Stimulated activated CD8-positive, alpha-beta memory T cell treated with anti-CD3 and anti-CD28 coated beads, Interleukin-7, amount 100 ng/mL, for 24 hours (primary cell): ENCODE measurements at places on chromosomes 4 and X.

GRCh38 chrX:51494409-51494808 is 2.0 kb downstream of the NUDT11 start:
- DNase-seq, result no peak

DNA sequence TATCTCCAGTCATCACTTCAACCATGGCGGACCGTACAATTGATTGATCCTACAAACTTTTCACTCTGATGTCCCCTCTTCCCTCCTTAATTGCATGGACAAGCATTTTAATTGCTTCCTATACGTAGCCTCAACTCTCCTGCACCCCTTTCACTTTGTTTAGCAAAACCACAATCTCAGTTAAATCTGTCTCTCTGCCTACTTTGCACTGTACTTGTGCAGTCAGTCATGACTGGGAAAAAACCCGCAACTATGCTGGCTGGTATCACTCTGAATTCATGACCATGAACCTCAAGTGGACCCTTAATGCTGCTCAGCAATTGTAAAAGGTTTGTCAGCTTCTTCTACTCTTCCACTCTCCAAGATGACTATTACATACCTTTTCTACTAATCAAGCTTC is 51.7 kb upstream of the AFF2 start:
- no peak for DNase-seq

DNA sequence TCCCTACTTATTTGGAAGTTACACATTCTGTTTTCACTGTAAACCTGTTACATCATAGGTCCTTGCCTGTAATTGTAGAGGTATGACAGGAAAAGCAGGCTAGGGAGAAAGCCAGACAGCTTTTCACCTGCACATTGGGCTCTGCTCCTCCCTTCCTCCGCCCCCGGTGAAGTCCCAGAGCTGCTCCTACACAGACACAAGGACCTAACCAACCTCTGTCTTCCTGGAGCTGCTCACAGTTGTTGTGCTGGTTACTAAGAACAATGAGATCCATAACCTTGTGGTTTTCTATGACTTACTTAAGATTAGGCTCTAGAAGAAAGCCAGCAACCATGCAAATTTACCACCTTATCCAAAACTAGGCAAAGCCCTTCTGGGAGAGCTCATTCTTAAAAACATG is 40.0 kb downstream of the MOSPD2 start:
- no peak for DNase-seq

GRCh38 chr4:76177709-76178108 is 29.5 kb upstream of the NUP54 start:
- no peak for DNase-seq

GRCh38 chr4:42284030-42284429 is 113.3 kb upstream of the SHISA3 start:
- DNase-seq, result no peak

DNA sequence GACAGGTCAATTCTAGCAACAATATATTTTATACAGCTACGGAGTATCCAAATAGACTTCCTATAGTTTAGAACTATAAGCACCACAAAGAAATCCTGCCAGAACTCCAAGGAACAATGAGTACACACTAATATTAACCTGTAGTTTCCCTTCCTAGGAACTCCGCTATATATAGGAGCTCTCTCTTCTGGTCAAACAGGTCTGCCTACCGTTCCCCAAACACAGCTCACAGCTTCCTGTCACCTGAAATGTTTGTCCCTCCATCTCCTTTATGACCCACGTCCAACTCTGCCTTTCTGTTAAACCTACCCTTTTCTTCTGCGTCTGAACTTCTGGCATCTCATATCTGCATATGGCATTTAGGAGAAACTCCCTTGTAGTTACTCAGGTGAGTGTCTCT is 10.5 kb upstream of the GJB1 start:
- DNase-seq, result no peak

DNA sequence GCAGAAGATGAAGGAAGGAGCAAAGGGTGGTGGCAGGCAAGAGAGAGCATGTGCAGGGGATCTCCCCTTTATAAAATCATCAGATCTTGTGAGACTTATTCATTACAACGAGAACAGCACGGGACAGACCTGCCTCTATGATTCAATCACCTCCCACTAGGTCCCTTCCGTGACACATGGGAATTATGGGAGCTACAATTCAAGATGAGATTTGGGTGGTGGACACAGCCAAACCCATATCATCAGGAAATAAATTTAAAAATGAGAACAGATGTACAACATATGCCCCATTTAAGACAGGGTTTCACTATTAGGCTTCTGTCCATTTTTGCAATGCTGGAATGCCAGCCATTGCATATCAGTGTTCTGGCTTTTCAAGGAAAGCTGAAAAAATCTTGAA is 346.7 kb upstream of the SLIT2 start:
- no peak for DNase-seq

DNA sequence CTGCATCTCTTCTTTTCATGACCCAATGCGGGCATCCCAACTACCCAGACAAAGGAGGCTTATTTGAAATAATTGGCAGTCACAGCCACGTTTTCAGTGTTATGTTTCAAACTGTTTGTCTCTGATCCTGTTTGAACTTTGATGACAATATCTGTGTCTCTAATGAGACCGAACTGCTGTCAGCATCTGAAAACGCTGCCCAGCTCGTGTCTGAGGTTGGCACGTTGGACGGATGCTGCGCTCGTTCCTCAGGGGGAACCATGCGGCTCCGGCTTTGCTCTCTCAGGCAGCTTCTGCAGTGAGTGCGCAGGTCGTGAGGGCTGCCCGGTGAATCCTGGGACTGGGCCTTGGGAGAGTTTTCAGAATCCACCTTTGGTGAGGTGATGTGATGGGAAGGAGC is 58.4 kb upstream of the SORBS2 start:
- no peak for DNase-seq

DNA sequence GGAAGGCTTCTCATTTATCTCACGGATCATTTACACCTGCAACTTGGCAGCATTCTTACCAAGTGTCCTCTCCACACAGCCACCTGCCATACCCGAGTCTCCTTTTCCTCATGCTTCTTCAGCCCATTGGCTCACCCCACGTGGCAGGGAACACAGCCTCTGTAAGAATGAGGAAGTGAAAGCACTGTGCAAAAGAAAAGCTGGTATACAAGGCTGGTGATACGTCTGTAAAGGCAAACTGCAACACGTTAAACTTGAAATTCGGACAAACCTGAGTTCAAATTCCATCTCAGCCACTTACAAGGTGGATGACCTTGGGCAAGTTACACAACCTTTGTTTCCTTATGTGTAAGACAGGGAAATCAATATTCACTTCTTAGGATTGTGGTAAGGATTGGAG is 164.0 kb upstream of the RASGEF1B start:
- no peak for DNase-seq

DNA sequence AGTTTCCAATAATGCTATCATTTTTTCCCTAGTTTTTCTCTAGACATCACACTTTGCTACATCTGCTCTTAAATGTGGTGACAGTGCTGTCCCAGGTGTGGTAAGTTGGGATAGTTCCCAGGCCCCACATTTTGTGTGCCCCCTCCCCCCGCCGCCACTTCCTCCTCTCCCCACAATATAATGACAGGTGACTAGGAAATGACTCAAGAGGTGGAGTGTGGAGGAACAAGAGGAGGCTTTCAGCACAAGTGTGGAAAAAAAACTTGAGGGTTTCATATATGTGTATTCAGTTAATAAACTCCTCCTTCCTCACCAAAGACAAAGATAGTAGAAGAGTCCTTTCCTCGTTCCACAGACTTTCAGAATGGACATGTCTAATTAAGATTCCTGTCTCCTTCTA is 18.3 kb upstream of the IL21 start:
- DNase-seq, result no peak

DNA sequence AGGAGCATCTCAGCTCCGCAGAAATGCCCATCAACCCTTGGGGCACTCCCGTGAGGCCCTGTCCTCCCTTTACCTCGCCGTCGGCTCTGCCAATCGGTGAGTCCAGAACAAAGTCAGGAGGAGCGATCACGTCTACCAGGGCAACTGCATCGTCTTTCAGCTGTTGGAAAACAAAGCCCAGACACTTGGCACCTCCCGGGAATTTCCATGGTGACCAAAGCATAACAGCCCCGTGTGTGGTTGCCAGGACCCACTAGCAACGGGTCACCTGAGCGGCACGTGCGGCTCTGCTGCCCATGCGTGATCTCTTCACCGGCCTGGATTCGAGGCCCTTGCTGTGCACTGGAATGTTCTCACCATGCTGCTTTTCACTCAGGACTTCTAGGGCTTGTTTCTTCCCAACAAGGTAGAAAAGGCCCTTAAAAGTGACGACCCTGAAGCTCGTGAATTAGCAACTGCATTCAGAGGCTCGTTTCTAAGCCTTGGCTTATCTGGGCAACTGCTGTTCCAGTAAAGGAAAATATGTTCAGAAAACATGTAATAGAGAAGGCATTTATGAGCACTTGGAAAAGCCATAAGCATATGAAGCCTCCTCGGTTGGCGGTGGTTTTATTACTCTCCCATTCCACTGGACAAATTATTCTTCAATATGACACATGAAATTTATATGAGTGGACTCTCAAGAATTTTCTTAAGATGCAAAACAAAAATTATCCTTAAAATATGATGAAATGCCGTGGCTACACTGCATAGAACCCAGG is 69.5 kb downstream of the ACOX3 start:
- DNase-seq, result no peak

DNA sequence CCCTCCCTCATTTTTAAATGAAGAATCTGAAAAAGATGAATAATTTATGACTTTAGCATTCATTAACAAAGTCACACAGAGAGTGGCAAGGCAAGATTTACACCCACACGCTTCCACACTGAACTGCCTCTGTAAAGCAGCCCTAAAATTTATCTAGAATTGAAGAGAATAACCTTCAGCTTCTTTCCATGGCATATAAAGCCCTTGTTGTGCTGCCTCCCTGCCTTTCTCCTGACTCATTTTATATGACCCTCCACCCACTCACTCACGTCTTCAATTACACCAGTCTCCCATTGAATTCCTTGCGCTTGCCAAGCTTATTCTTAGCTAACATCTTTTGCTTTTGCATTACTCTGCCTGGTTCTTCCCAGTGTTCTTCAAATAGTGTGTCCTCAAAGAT is 2649.3 kb downstream of the PCDH7 start:
- DNase-seq, result no peak

GRCh38 chrX:71450433-71451106 is 82.3 kb upstream of the OGT start:
- no peak for DNase-seq

DNA sequence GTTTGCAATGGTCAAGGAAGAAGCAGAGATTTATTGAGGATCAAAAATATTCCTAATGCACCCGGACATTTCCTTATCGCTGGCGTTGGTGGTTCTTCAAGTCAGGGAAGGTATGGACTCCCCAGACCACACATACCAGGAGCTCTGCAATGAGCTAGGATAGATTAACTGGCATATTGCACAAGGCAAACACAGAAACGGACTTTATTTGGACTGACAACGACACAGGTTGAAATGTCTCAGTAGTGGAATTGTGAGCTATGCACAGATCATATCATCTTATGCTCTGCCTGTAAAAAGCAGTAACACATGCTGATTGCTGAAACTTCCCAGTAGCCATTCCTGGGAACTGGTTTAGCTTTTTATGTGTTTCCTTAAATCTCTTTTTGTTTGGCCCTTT is 1.7 kb downstream of the TSPAN7 start:
- no peak for DNase-seq

GRCh38 chr4:2756691-2757350 is 685 bp upstream of the TNIP2 start:
- DNase-seq, result no peak

DNA sequence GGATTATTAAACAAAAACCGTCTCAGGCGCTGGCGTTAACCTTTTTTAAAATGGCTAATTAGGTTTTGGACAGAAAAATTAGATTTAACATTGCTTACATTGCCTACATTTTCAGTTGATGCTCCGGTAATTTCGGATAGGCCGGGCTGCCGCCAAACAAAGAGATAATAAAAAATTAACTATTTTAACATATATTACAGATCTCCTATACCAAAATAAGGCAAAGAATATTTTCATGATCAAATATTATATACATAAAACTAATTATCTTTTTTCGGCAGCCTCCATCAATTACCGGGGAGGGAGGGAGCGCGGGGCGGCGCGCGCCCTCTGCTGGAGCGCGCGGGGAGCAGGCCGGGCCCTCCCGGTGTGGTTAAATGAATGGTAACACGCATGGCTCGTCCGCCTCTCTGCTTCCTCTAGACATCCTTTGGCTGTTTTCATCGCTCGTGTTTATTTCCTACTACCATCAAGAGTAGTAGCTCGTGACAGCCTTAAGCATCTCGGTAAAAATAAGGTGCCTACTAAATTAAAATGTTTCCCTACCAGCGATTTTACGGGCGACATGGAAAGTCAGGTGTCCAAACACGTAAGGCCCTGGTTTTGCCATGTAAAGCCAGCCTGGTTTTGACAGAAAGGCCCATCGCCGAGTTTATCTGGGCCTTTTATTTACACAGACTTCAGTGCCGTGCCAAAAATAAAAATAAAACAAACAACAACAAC is 52.4 kb upstream of the TMEM33 start:
- no peak for DNase-seq

GRCh38 chr4:48178931-48179330 is 44.9 kb upstream of the TXK start:
- DNase-seq, result no peak

DNA sequence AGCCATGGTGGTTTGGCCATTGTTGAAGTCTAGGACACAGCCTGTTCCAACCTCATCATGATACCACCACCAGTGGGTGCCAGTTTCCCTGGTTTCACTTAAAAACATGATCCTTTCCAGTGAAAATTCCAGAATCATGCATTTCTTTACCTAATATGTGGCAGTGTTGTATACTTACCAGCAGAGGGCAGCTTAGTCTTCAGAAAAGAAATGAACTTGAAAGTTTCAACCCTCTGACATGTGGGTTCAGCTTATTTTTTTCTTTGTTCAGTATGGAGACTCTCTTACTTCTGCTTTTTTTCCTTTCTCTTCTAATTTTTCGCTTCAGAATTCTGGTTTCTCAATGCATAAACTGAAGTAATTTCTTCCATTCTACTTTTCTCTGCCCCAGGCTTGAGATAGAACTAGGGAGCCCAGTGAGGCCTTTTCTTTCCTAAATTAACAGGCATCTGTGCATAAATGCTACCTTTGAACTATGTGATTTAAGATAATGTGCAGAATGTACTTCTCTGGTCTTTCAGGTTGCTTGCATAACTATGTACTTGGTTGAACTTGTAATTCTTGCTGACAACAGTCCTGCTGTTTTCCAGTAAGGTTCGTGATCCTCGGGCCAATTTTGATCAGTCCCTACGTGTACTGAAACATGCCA is 10.7 kb downstream of the LIAS start:
- no peak for DNase-seq

DNA sequence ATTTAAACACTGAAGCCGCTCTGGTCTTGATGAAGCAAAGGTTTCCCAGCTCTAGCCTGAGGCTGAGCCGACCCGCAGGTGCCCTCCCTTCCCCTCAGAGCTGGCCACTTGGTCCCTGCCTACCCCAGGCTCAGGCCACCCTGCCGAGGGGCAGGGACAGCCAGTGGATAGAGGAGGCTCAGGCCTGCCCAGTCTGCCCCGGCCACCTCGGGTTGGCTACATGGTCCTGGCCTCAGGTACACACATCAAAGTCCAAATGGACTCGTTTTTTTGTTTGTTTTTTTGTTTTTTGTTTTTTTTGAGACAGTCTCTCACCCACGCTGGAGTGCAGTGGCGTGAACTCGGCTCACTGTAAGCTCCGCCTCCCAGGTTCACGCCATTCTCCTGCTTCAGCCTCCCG is 23.8 kb downstream of the TACC3 start:
- no peak for DNase-seq
